Forelimb muscle (tissue), 1 donor: ENCODE measurements at places on chromosomes 2 and 18.

- no peak for DNase-seq
Observed at GRCh38 chr18:58140387-58141325, 96.6 kb downstream of the NEDD4L start.

DNA sequence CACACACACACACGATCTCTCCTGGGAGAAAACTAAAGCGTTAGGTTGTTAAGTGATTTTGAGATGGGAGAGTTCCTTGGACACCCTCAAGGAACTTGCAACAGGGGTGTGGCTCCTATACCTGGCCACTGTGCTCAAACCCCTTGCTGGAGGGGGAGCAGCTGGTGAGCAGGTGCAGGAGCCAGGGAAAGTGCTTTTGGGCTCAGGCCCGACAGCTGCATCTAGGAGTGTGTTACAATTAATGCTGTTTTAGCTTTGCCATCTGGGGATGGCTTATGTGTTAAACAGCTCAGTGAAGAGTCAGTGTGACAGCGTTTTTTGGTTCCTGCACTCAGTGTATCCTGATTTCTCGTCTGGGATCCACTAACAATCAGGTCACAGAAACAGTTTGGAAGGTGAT lies 510.8 kb downstream of the TRIB2 start:
- DNase-seq: no peak

DNA sequence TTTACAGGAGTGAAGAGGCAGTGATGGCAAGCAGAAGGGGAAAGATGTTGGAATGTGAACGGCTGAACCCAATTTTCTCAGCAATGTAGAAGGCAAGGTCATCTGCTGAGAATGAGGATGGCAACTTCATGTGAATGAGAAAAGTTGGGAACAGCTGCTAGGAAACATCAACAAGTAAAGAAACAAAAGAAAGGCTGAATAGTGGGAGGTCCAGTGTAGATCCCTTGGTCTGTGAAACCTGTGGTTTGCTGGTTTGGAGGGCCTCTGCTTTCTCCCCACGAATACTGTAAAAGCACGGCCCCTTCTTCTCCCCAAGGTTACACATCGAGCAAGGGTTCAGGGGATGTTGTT lies 27.4 kb downstream of the MARCHF4 start:
- DNase-seq: no peak

DNA sequence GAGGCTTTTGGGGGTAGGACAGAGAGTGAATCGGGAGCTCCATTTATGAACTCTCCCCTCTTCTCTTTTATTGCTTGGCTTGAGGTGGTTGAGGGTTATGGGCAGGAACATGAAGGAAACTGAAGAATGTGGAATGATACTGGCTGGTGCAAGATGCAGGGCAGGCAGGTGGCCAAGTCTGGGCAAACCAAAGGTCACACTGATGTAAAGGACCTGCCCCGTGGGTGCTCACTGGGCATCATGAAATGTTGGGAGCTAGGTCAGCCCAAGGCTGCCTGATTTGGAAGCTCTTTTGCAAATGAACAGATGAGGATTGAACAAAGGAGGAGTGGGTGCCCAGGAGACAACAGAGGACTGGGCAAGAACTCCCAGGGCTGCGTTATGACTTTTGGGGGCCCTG lies 328.9 kb downstream of the CLIP4 start:
- no peak for DNase-seq

DNA sequence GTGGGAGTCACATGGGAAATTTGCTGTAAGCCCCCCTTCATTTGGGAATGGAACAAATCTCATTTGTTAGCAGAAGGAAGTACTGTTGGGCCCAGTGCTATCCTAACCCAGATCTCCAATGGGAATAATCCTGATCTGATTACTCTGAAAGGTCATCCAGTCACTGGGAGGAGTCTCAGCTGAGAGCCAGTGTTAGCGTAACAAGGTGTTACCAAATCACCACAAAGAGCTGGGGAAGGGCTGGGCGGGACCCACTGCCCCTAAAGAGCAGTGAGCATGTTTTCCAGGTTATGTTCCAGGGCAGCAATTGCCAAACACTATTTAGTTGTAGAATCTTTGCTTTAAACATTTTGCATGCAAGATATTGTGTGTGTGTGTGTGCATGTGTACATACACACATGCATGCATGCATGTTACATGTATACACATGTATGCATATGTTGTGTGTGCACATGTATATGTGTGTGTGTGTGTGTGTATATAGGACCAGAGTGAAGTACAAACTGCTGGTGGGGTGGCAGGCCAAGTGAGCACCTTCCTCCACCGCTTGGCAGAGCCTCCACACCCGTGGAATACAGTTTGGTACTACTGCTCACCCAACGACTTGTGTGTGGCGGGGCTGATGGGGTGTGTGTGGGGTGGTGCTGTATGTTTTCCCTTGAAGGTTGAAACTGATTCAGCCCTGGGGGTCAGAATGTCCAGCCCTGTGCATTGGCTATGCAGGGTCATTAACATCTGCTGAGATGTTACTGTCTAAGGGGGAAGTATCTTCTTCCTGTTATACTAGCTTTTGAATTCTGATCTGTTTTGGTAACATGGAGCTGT lies 15.2 kb downstream of the INPP5D start:
- no peak for DNase-seq

GRCh38 chr18:77099485-77100370 lies 32.9 kb downstream of the MBP start:
- DNase-seq: no peak

DNA sequence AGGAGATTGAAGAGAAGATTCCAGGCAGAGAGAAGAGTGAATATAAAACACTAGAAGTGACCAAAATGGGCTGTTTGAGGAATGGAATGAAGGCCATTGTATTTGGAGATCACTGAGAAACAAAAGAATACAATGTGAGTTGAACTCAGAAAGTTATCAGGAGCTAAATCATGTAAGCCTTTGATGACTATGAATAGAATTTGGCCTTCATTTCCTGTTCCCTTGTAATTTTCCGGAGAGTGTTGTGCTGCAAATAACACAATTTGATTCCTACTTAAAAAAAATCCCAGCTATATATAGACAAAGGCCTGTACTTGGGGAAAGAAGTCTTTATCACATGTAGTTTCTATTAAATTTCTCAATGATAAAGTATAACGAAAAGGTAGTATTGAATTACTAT lies 33.7 kb upstream of the KYNU start:
- no peak for DNase-seq

- no peak for DNase-seq
Observed at GRCh38 chr2:112698834-112699515, 21.8 kb upstream of the NT5DC4 start.

- DNase-seq: no peak
Observed at GRCh38 chr2:171139860-171140259, 20.8 kb downstream of the TLK1 start.

GRCh38 chr18:54671291-54671881 lies 80.3 kb downstream of the DYNAP start:
- no peak for DNase-seq

- no peak for DNase-seq
Observed at GRCh38 chr2:69791045-69791444, 38.4 kb upstream of the GMCL1 start.

DNA sequence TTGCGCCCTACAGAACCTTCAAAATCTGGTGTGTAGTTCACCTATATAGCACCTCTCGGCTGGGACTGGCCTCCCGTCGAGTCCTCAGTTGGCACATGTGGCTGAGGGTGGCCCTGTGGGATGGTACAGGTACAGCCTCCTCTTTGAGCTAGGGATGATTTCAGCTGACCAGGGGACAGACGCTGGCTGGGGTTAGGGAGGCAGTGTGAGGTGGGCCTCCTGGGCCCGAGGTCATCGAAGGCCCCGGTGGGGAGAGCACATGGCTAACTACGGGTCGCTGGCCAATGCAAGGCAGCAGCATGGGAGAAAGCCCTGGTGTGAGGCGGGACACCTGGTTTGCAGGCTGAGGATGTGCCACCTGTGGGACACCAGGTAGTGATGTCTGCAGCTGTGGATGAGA lies 304.8 kb downstream of the GBX2 start:
- DNase-seq: no peak

DNA sequence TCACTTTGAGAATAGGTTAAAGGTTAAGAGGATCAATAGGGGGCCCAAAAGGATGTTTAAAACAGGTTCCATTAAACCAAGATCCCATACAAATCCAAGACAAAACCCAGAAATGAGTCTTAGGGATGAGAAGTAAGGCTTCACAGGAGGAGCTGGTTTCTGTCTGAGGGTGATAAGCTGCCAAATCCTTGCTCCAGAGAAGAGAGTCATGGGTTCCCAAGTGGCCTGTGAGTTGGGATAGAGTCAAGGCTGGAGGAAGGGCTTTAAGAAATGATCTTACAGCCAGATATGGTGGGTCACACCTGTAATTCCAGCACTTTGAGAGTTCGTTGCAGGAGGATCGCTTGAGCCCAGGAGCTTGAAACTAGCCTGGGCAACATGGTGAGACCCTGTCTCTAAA lies 40.2 kb upstream of the LCLAT1 start:
- no peak for DNase-seq

DNA sequence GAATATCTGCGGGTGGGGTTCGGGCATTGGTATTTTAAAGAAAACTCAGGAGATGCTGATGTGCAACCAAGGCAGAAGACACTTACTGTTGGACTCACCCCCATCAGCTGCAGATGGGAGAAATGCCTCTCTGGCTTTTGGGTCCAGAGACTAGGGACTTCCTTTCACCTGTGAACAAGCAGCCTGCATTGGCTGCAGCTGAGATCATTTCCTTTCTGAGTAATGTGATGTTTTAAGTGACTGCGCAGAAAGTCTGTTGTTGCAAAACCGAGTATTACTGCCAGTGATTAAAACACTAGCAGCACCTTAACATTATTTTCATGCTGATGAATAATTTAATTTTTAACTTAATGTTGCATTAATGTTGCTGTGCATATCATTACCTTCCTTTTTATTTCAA lies 143.0 kb downstream of the TSN start:
- DNase-seq: no peak

- DNase-seq: no peak
Observed at GRCh38 chr2:142592171-142592570, 285.3 kb upstream of the KYNU start.

DNA sequence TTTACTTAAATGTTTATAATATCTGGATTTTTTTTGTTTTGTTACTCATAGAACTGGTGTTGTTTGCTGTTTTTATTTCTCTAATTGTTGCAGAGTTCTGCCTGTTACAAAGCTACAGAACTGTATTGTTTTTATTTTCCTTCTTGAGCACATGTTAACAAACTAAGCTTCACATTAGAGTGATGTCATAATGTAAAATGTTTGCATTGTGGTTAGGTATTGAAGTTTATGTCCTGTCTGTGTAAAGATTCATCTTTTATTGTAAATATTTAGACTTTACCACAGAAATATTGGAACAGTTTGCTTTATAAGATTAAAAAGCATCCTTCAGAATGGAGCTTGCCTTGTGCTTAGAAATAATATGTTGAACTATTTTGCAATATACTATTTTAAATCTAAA lies 67.7 kb downstream of the CLIP4 start:
- no peak for DNase-seq

- DNase-seq: no peak
Observed at GRCh38 chr2:174120346-174120745, 128.0 kb downstream of the OLA1 start.

DNA sequence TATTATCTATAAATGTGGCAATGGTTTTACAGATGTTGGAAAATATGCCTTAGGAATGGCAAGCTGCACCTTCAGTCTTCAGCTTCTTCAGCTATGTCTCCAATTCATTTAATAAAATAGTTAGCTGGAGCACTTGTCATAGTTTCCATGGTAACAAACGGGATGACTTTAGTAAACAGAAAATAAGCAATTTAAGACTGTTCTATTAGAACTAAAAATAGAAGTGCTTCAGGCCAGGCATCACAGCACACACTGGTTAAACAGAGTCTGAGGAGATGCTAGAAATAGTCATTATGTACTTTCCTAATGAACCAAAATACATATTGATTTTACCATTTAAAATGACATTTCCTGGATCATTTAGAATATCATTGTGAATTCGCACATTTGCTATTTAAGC lies 195.0 kb downstream of the GCA start:
- DNase-seq: no peak

- DNase-seq: no peak
Observed at GRCh38 chr18:68121826-68122225, 593.1 kb downstream of the TMX3 start.

DNA sequence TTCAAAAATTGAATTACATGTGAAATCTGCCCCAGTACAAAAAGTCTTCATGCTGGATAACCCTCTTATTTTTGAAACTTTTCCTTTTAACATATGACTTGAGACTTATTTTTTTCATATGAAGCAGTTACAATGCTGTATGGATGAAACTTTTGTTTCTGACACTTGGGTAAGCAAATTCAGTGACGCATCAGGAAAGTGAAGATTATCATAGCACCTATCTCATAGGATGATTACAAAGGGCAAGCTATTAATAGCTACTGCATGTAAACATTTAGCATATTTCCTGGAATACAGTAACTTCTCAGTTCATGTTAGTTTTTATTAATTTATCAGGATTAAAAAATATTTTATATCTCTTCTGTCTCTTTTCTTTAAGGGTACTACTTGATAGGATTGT lies 1109.2 kb downstream of the LRP1B start:
- no peak for DNase-seq

DNA sequence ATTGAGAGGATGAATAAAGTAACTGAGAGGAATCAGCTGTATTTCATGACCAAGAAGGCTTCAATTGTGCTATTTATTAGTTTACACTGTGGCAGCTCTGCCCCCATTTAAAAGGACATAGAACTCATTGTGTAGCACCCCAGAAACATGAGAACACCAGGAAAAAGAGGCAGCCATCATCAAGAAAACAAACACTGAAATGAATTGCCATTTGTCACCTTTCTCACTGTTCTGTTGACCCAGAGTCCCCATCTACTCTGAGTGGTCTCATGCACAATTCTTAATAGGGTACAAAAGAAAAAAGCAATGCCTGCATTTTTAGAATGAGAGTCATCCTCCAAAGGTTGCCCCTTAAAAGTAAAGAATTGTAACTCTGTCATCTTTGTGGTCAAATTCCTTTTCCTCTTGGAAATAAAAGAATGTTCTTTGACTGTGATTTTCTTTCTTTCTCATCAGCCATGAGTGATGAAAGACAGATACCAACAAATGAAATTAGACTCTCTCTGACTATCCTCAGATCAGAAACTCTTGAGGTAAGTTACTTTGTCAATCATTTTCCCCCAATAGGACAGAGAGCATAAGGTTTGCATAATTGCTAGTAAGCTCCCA lies 1941.9 kb upstream of the PIK3C3 start:
- no peak for DNase-seq

DNA sequence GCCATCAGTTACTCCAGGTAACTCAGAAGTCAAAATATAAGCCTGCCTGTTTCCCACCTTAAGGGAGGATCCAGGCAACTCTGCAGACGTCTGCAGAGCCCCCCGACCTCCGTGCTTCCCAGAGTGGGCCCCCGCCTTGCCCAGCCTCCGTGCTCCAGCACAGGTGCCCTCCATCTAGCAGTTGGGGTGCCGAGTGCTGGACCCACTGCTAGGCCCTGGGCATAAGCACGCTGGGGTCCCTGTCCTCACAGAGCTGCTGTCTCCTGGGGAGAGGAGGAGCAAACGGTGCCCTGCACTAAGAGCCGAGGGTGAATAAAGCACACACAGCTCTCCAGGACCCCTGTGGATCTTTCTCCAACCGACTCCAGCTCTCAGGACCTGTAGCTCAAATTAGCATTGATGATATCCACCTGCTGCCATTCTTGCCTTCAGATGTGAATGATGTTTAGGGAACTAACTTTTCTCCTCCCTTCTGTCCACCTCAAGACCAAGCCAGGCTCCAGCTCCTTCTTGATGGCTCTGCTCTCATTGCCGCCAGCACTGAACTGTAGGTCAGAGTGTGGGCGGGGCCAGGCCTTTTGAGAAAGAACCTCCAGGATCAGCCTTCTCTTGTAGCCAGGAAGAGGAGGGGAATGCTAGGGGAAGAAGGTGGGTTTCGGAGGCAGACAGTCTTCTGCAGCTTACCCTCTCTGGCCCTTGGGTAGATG lies 121.2 kb downstream of the SMAD7 start:
- DNase-seq: no peak

- no peak for DNase-seq
Observed at GRCh38 chr2:28586867-28587266, 91.0 kb downstream of the PLB1 start.
